ENCODE measurements at places on chromosomes 7 and 10. TPM values are rescaled to one million over a fixed set of nuclear protein-coding genes. Genes with fewer than 3 reads are reported as not detected.

Gene AKR1C1
- total RNA-seq: 36.8 TPM

Gene IL2RA
- not detected for total RNA-seq

Gene GBX1
- total RNA-seq: not detected

Gene GPNMB
- total RNA-seq: 5.3 TPM

Gene CPA2
- total RNA-seq: not detected

Gene TUBB8
- total RNA-seq: not detected

Measured in occipital lobe (tissue), 3 donors.